ENCODE measurements at places on chromosomes 1 and 21. TPM values are rescaled to one million over a fixed set of nuclear protein-coding genes. Genes with fewer than 3 reads are reported as not detected.

HPCA gene
- total RNA-seq = not detected

DENND2C gene
- 59.6 TPM for total RNA-seq

TNFRSF14 gene
- 35.2 TPM for total RNA-seq

LMOD1 gene
- 17.9 TPM for total RNA-seq

IGSF3 gene
- total RNA-seq = 61.0 TPM

TMEM82 gene
- not detected for total RNA-seq

FCER1G gene
- total RNA-seq = 27.1 TPM

LIN28A gene
- total RNA-seq = not detected

PCP4L1 gene
- total RNA-seq = 4.7 TPM

KCNJ6 gene
- 0.04 TPM for total RNA-seq

GBP1 gene
- 14.0 TPM for total RNA-seq

TFAP2E gene
- total RNA-seq = 4.2 TPM

PFDN2 gene
- 22.2 TPM for total RNA-seq

DISP1 gene
- 8.1 TPM for total RNA-seq

All from lower leg skin (tissue), 4 donors.